A673 (cell line): ENCODE measurements at places on chromosomes 3 and 15. TPM values are rescaled to one million over a fixed set of nuclear protein-coding genes. Genes with fewer than 3 reads are reported as not detected.

Gene DUOXA2
- not detected in 2 replicates for total RNA-seq

Gene AHSG
- 3.2 and 4.9 TPM in 2 replicates for total RNA-seq

Gene ZIC4
- 0.39 and 0.47 TPM in 2 replicates for total RNA-seq

Gene ZDHHC23
- total RNA-seq: 0.74 and 1.1 TPM in 2 replicates

Gene LEKR1
- 0.76 and 0.90 TPM in 2 replicates for total RNA-seq

Gene KNG1
- total RNA-seq: not detected in 2 replicates

Gene VPS8
- total RNA-seq: 42.3 and 43.2 TPM in 2 replicates

Gene MAP1A
- total RNA-seq: 65.8 and 83.8 TPM in 2 replicates

Gene MITF
- total RNA-seq: 0.44 and 0.52 TPM in 2 replicates

Gene ITIH4
- 1.7 and 3.4 TPM in 2 replicates for total RNA-seq

Gene SKOR1
- total RNA-seq: 0.21 and 0.37 TPM in 2 replicates

Gene LARP6
- 53.6 and 57.8 TPM in 2 replicates for total RNA-seq

Gene CAND2
- total RNA-seq: 7.6 and 8.2 TPM in 2 replicates

Gene SCN11A
- not detected in 2 replicates for total RNA-seq

Gene PGBD4
- total RNA-seq: 2.6 and 2.7 TPM in 2 replicates

Gene RASL12
- total RNA-seq: 0.69 and 1.2 TPM in 2 replicates

GRCh38 chr3:20108869-20109268, 68.6 kb downstream of the KAT2B start:
- H3K4me1 ChIP-seq: no peaks in the 10 kb centered on the region
- no peaks in the 10 kb centered on the region for H3K36me3 ChIP-seq
- H3K27me3 ChIP-seq: no peaks in the 10 kb centered on the region
- H3K27ac ChIP-seq: no peak overlapping the region

- no peaks in the 10 kb centered on the region for H3K36me3 ChIP-seq
- H3K27ac ChIP-seq: no peak overlapping the region
- no peaks in the 10 kb centered on the region for H3K4me1 ChIP-seq
- H3K4me3 ChIP-seq: no peak overlapping the region
These were observed 292.8 kb upstream of the TMC3 start for GRCh38 chr15:81666839-81667238.

GRCh38 chr3:106825962-106826605, 551.2 kb upstream of the CCDC54 start:
- H3K27ac ChIP-seq: peak overlapping the region; percentile 55
- no peaks in the 10 kb centered on the region for H3K27me3 ChIP-seq
- no peaks in the 10 kb centered on the region for H3K36me3 ChIP-seq
- peak; percentile 23 for DNase-seq

GRCh38 chr3:132209855-132210254, 107.4 kb upstream of the ACP3 start:
- H3K4me3 ChIP-seq: no peak overlapping the region
- no peak for DNase-seq
- no peak overlapping the region for H3K27ac ChIP-seq
- no peaks in the 10 kb centered on the region for H3K36me3 ChIP-seq

DNA sequence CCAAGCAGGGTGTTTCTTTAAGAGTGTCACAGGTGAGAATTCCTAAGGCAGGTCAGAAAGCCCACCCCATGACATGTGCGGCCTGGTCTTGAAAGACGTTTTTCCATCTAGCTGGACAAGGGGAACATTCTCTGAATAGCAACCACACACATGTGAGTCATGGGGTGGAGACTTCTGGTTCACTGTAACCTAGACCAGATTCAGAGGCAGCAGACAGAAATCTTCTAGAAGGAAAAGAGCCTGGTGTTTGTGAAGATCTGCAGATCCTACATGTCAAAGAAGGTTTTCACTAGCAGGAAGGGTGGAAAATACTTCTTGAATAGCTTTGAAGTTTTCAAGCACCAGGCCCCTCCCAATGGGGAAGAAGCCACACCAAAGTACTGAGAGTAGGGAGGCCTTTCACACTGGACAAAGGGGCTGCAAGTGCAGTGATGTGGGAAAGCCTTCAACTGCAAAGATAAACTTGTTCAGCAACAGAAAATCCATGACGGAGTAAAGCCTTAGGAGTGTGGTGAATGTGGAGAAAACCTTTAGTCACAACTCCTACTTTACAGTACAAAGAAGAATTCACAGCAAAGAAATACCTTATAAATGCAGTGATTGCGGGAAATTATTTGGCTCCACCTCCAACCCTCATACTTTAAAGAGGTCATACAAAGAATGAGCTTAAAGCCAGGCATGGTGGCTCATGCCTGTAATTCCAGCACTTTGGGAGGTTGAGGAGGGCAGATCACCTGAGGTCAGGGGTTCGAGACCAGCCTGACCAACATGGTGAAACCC, 17.6 kb downstream of the ADAM10 start:
- no peak for DNase-seq
- H3K36me3 ChIP-seq: no peaks in the 10 kb centered on the region
- no peak overlapping the region for H3K4me3 ChIP-seq
- H3K27ac ChIP-seq: no peak overlapping the region
- peaks cover 15% of the 10 kb centered on the region for H3K4me1 ChIP-seq

- peaks cover 5% of the 10 kb centered on the region for H3K4me1 ChIP-seq
- no peak overlapping the region for H3K4me3 ChIP-seq
- H3K36me3 ChIP-seq: no peaks in the 10 kb centered on the region
- no peak overlapping the region for H3K27ac ChIP-seq
These were observed 223.3 kb upstream of the ARHGEF26 start for GRCh38 chr3:153897842-153898241.

- H3K36me3 ChIP-seq: no peaks in the 10 kb centered on the region
- no peaks in the 10 kb centered on the region for H3K27me3 ChIP-seq
- H3K27ac ChIP-seq: no peak overlapping the region
- no peak for DNase-seq
These were observed 57.9 kb downstream of the APBA2 start for GRCh38 chr15:28943611-28944230.

DNA sequence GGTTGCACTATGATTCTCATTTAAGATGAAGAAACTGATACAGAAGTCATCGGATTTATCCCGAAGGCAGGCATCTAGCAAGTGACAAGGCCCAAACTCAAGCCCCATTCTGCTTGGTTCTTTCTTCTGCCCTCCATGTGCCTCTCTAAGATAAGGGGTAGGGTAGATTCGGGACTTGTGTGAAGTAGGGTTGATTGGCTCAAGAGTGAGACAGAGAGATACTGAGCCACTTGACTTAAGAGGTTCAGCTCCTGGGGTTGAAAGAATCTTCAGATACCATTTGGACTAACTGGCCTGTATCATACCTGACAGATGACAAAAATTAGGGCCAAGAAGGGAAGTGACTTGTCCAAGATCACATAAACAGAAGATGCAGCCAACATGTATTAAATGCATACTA, 891 bp downstream of the RFT1 start:
- DNase-seq: no peak
- no peaks in the 10 kb centered on the region for H3K4me1 ChIP-seq
- no peak overlapping the region for H3K27ac ChIP-seq
- H3K27me3 ChIP-seq: no peaks in the 10 kb centered on the region
- peak overlapping the region; percentile 81 for H3K4me3 ChIP-seq

DNA sequence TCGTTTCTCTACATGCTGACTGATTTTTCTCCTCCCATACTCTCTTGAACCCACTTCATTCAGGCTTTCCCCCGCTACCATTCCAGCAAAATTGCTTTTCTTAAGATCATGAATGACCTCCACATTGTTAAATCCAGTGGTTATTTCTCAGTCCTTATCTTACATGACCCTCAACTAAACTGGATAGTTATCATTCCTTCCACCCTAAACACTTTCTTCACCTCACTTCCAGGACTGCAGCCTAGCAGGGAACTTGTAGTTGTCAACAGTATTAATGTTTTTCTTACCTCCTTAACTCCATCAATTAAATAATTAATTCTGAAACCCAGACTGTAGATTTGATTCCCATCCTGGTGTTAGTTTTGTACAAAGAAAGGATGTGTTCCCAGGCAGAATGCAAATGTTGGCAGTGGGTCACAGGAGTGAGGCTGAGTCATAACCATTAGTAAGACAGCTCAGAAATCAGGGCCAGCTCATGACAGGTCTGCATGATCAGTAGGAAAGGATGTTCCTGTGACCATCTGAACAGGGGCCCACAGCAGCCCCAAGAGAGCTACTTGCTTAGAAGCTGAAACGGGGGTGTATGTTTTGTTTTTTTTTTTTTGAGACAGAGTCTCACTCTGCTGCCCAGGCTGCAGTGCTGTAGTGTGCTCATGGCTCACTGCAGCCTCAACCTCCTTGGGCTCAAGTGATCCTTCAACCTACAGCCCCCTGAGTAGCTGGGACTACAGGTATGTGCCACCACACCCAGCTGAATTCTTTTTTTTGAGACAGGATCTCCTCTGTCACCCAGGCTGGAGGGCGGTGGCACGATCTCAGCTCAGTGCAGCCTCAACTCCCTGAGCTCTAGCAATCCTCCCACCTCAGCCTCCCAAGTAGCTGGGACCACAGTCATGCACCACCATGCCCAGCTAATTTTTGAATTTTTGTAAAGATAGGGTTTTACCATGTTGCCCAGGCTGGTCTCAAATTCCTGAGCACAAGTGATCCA, 9.1 kb downstream of the BCL2L10 start:
- H3K4me1 ChIP-seq: no peaks in the 10 kb centered on the region
- H3K27me3 ChIP-seq: no peaks in the 10 kb centered on the region
- H3K4me3 ChIP-seq: no peak overlapping the region
- no peaks in the 10 kb centered on the region for H3K36me3 ChIP-seq
- no peak overlapping the region for H3K27ac ChIP-seq

DNA sequence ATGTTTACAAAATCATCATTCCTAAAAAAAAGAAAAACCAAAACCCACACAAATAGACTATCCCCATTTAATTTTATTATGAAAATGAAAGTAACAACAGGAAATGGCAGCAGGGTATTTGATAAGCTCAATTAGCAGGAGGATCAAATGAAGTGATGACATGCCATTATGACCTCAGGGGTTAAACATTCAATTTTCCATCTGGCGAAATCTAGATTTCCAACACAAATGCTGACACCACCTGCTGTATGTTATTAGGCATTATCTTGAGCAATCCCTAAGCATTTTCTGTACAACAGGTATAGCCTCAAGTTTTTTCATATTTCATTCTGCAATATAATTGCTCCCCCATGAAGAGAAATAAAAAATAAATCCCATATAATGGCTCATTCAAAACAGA, 57.1 kb downstream of the SHQ1 start:
- DNase-seq: peak; percentile 18
- H3K4me1 ChIP-seq: no peaks in the 10 kb centered on the region
- H3K27ac ChIP-seq: no peak overlapping the region
- H3K4me3 ChIP-seq: no peak overlapping the region

- DNase-seq: no peak
- peaks cover 7% of the 10 kb centered on the region for H3K36me3 ChIP-seq
- no peak overlapping the region for H3K4me3 ChIP-seq
- H3K4me1 ChIP-seq: no peaks in the 10 kb centered on the region
These were observed 76.4 kb downstream of the CGGBP1 start for GRCh38 chr3:87982421-87982820.

- no peaks in the 10 kb centered on the region for H3K4me1 ChIP-seq
- no peak overlapping the region for H3K4me3 ChIP-seq
- peaks cover 9% of the 10 kb centered on the region for H3K27me3 ChIP-seq
- H3K27ac ChIP-seq: no peak overlapping the region
- DNase-seq: no peak
These were observed 94.2 kb upstream of the THRB start for GRCh38 chr3:24588629-24589512.

- no peaks in the 10 kb centered on the region for H3K4me1 ChIP-seq
- no peaks in the 10 kb centered on the region for H3K36me3 ChIP-seq
- DNase-seq: no peak
- no peaks in the 10 kb centered on the region for H3K27me3 ChIP-seq
These were observed 15.6 kb upstream of the CCDC54 start for GRCh38 chr3:107361633-107362032.

DNA sequence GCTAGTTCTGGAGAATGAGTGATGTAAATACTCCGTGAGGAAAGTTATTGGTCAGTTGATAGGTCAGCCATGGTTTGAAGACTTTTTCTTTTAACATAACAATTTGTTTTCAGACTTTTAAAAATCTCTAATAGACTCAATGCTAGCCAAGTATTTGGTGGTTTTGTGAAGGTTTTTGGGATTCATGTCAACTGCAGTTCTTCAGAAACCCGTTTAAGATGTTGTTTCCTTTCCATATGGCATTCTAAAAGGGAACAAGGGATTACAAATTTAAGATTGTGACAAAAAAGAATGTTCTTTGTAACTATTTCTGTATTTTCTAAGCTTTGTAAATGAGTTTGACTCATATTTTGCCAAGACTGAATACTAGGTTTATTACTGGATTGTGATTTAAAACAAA, 281.7 kb upstream of the COL8A1 start:
- no peaks in the 10 kb centered on the region for H3K27me3 ChIP-seq
- no peak overlapping the region for H3K4me3 ChIP-seq

DNA sequence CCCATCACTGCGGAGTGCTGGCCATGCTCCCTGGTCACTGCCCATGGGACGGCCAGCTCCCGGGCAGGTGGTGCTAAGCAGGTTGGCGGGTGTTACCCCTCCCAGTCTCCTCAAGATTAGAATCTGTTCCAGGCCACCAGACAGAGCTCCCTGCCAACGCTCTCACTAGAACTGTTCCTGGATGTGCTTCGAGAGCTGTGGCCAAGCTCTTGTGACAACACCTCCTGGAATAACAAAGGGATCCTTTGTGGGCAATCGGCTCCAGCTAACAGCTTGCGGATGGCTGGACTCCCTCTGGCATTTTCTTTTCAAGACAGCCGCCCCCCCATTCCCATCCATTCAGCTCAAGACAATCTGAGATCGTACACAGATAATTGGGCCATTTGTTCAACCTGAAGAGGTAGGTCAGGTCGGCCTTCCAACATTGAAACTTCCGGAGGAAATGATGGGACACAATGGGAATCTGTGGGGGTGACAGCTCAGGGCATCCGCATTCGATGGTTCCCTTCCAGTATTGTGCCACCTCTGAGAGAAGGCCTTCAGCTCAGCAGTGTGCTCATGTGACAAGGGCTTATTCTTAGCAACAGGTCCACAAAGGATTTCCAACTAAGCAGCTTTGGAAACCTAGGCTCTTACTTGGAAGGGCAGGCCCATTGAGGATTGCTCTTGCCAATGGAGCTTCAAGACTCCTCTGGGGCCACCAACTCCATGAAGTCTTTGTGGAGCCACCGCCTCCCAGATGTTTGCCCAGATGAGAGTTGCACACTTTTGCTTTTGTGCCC, 11.6 kb upstream of the EPHB3 start:
- no peaks in the 10 kb centered on the region for H3K27me3 ChIP-seq
- no peak for DNase-seq
- H3K4me3 ChIP-seq: no peak overlapping the region
- H3K27ac ChIP-seq: no peak overlapping the region
- H3K4me1 ChIP-seq: no peaks in the 10 kb centered on the region

GRCh38 chr15:83654379-83655236, 685 bp downstream of the ADAMTSL3 start:
- H3K27ac ChIP-seq: no peak overlapping the region
- no peak for DNase-seq
- peak overlapping the region; percentile 36 for H3K4me3 ChIP-seq
- peaks cover 8% of the 10 kb centered on the region for H3K4me1 ChIP-seq
- no peaks in the 10 kb centered on the region for H3K36me3 ChIP-seq
- peaks cover 26% of the 10 kb centered on the region for H3K27me3 ChIP-seq

GRCh38 chr15:25670025-25670554, 193.0 kb downstream of the ATP10A start:
- H3K27me3 ChIP-seq: no peaks in the 10 kb centered on the region
- H3K4me1 ChIP-seq: no peaks in the 10 kb centered on the region
- DNase-seq: peak; percentile 37
- H3K27ac ChIP-seq: no peak overlapping the region
- H3K4me3 ChIP-seq: no peak overlapping the region
